ENCODE measurements at places on chromosomes 4 and X.
A peak's percentile ranks its signal among the peaks of the same experiment; 100 is the strongest.

DNA sequence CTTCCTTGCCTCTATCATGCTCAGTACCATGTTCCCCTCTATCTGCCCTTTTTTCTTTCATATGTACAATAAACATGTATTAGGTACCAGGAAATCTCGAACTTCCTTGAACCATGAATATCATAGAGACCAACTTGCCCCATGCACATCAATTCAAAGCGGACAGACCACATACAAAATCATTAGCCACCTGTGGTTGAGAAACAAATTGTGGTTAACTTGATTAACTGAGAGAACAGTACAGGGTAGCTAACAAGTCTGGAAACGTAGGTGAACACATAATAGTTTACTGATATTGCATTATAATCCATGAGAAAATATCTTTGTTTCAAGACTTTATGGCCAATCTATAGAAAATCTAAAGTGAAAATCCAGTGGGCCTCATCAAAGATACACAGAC lies 8.2 kb downstream of the CASP3 start:
- peak; percentile 25 for DNase-seq

GRCh38 chr4:144646523-144647094 lies 653 bp downstream of the HHIP start:
- no peak for DNase-seq

DNA sequence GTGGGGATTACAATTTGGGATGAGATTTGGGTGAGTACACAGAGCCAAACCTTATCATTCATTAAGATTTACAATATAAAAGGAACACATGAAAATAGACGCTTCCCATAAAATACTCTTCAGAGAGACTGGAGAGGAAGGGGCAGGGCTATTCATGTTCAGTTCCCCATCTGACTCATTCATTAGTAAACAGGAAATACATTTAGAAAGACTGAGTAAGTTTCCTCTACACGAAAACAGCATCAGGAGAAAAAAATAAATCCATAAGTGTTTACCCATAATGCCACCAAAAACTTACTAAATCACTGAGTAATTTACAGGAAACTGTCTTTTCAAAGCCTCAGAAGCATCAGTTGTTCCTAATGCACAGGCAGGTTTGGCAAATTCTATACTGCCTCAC lies 255.4 kb upstream of the CXorf51A start:
- DNase-seq, result no peak

DNA sequence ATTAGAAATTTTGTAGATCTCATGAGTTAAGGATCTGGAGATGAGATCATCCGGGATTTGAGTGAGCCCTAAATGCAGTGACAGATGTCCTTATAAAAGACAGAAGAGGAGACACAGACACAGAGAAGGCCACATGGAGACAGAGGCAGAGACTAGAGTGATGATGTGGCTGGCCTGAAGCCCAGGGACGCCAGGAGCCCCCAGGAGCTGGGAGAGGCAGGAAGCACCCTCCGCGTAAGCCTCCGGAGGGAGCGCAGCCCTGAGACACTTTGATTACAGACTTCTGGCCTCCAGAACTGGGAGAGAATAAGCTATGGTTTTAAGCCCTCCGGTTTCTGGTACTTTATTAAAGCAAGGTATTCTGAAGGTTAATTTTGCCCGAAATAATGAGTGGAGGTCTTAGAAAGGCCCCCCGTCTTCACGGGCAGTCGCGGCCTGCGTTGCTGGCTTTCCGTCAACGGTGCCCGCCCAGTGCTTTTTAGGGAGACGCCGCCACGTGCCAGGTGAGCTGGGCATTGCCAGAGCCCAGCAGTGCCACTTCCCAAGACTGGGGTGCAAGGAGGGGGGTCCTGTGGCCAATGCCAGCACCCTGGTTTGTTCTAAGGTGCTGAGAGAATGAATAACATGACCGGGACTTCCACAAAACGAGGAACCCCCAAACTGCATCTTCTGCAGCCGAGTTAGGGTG lies 8.1 kb downstream of the DHRSX start:
- no peak for DNase-seq

DNA sequence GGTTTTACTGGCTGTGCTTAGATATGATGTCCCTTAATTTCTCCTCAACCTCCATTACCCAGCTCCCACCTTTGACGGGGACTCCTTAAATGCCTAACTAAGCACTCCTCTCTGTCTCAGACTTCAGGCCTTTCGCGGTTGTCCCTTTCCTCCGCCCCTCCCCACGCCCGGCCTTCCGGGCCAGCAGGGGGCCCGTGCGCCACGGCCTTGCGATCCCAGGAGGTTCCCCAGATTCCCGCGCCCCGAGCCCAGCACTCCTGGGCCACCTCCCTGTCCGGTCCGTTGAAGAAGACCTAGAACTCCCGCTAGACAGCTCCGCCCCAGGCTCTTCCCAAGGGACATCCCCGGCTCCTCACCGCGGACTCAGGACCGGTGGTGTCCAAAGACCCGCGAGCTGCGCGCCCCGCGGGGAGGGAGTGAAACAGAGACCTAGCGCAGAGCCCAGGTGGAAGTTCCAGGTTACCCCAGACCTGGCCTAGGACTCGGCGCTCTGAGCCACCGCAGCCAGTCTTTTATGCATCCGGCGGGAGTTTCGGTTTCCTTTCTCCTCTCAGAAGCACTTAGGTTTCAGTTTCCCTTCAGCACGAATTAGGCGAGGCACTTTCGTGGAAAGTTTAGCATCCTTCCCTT lies at the start of gene DDX60:
TSS of gene DDX60 (minus strand) at position 487 of the 630 bp plus-strand sequence. CDS start 7,493 bp downstream, outside the sequence.
- DNase-seq, result peak; percentile 88

- DNase-seq, result no peak
Measured at GRCh38 chr4:5276475-5277075, 225.3 kb downstream of the STK32B start.

- DNase-seq, result peak; percentile 90
Measured at GRCh38 chr4:141636082-141636770, at the start of gene IL15. Gene IL15 (plus strand): TSS chr4:141636583. CDS start chr4:141719465, 82,882 bp downstream.

DNA sequence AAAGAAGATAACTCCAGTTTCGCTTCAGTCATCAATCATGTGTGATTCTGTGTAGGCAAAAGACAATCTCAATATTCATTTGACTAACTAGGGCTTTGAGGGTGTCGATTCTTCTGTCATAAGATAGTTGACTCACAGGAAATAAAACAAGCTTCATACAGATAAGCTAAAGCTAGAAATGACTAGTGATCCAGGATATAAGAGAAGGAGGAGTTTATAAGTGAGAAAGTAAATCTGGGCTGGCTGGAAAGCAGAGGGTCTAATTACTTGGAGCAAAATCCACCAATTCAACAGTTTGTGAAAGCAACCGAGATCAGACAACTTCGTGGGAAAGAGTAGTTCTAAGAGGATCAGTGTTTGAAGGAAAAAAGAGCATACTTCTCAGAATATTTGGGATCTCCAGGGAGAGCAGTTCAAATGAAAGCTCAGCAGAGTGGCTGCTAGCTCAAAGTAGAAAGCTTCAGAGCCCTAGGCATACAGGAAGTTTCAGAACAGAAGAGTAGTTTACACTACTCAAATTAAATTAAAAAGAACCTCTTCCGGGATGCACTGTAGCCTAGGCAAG lies 429.3 kb downstream of the INPP4B start:
- DNase-seq, result peak; percentile 19

- DNase-seq, result no peak
Measured at GRCh38 chr4:54852054-54852453, 194.3 kb downstream of the KIT start.

- DNase-seq, result no peak
Measured at GRCh38 chr4:128390475-128390996, 102.9 kb upstream of the PGRMC2 start.

- DNase-seq, result no peak
Measured at GRCh38 chr4:174629265-174629664, 107.0 kb upstream of the HPGD start.

- DNase-seq, result peak; percentile 20
Measured at GRCh38 chrX:77693594-77693993, 92.4 kb downstream of the ATRX start.

DNA sequence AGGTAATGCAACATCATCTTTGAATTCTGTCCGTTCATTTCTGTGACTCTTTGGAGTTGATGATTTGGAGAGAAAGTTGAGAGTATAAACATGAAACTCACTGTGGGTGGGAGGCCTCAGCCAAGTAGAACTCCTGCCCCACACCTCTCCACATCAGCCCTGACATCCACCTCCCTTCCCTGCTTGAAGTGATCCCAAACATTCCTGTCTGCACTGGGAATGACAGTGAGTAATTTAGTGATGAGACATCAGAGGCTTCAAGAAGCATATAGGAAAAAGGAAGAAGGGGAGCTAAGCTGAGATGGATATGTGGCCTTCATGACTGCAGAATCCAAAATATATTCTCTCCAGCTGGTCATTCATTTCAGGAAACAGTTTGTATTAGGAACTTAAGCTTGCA lies 151.8 kb downstream of the SPATA18 start:
- no peak for DNase-seq

DNA sequence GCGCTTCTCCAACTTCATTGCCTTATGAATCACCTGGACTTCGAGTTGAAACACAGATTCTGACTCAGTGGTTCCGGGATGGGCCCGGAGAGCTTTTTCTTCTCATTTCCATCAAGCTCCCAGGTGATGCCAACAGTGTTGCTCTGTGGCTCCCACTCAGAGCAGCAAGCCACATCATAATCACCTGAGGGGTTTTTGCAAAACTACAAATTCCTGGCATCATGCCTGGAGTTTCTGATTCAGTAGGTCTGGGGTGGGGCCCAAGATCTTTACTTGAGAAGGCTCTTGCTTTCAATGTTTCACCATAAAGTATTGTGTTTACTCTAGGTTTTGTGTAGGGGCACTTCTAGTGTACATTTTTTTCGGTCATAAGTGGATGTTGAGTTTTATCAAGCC lies 7.0 kb downstream of the MTM1 start:
- peak; percentile 38 for DNase-seq

DNA sequence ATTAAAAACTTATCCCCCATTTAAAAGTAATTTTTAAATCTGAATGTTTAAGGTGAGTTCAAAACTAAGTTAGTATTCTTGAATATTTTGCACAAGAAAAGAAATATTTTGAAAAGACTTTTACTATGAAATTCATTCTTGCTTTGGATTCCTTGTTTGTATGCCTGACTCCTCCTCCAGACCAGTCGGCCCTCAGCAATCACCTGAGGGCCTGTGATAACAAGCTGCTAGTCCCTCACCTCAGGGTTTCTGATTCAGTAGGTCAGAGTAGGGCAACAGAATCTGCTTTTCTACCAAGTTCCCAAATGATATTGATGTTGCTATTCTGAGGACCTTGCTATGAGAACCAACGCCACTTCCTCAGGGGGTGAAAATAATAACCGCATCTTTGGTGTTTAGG lies 154.7 kb downstream of the CDS1 start:
- DNase-seq, result no peak

DNA sequence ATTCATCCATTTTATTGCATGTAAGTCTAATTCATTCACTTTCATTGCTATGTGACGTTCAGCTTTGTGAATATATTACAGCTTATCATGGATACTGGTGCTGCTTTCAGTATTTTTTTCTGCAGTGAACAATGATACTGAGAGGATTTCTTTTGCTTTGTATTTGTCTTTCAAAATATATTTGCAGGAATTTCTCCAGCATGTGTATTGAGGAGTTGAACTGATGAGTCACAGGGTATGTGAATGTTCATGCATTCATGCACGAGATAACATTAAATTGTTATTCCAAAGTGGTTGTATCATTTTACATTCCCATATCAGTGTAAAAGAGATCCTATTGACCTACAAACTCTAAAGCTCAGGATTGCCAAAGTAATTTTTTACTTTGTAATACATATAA lies 283.8 kb upstream of the ARSJ start:
- DNase-seq, result no peak

DNA sequence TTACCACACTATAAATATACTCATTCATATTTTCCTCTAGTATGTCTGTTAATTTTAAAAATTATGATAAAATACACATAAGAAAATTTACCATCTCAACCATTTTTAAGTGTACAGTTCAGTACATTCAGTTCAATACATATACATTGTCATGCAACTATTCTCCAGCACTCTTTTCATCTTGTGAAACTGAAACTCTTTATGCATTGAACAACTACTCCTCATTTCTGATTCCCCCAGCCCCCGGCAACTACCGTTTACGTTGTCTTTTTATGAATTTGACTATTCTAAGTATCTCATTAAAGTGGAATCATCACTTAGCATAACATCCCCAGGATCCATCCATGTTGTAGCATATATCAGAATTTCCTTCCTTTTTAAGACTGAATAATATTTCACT lies 8.7 kb downstream of the SMARCAD1 start:
- no peak for DNase-seq

DNA sequence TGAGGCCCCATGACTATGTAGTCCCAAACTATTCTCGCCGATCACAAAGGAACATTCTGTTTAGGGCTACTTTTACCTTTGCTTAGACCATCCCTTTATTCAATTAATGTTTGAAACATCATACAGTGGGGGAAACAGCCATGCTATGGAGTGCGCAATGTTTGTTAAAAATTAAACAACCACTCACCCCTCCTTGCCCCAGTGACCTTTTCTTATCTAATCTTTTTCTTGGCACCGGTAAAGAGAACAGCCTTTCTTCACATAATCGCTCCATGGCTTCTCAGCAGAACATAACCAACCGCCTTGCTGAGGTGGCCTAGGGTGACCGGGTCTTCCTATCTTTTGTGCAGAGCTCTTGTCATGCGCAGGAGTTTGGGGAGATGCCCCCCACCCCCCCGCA lies 152.6 kb downstream of the VCX3A start:
- no peak for DNase-seq

DNA sequence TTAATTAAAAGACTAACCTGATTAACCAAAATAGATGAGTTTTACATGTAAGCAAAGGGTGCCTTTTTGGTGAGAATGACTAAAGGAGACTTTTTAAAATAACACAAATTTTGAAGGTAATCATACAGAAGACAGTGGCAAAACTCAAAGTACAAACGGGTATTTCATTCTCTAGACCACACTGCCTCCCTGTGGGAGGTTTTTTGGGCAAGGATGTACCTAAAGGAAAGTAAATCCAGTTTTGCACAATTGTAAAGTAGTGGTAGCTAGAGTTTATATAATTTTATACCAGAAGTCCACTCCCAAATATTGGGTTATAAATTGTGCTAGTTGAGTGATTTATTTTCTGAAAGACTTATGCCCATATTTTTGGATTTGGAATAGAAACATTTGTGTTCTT lies 201.0 kb downstream of the PAPSS1 start:
- peak; percentile 14 for DNase-seq

DNA sequence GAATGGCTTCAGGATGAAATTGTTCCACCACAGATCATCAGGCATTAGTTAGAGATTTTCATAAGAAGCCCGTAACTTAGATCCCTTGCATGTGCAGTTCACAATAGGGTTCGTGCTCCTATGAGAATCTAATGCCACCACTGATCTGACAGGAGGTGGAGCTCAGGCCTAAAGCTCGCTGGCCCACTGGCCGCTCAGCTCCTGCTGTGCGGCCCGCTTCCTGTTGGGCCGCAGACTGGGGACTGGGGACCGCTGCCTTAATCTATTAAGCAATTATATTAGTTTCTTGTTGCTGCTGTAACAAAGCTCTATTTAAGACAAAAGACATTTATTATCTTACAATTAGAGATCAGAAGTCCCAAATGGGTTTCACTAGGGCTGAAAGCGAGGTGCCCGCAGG lies 205.6 kb downstream of the LARP7 start:
- no peak for DNase-seq

DNA sequence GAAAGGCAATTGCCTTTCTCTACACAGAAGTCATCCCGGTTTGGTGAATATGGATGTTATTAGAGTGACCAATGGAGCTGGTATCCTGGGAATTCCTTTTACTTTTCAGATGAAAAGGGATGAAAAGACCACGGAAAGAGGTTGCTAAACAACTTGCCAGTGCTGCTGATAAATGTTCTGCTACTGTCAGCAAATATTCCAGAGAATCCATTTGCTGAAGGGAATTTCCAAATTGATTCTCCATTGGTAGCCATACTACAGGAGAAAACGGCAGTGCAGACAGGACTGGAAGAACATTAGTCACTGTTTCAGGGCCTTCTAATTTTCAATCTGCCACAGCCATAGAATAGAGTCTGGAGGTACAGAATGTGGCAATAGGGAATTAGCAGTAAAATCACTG lies 451.5 kb downstream of the PCDH11X start:
- no peak for DNase-seq

Data from GM12865 (cell line).